RKO (cell line): ENCODE measurements at places on chromosomes 1 and 21.

DNA sequence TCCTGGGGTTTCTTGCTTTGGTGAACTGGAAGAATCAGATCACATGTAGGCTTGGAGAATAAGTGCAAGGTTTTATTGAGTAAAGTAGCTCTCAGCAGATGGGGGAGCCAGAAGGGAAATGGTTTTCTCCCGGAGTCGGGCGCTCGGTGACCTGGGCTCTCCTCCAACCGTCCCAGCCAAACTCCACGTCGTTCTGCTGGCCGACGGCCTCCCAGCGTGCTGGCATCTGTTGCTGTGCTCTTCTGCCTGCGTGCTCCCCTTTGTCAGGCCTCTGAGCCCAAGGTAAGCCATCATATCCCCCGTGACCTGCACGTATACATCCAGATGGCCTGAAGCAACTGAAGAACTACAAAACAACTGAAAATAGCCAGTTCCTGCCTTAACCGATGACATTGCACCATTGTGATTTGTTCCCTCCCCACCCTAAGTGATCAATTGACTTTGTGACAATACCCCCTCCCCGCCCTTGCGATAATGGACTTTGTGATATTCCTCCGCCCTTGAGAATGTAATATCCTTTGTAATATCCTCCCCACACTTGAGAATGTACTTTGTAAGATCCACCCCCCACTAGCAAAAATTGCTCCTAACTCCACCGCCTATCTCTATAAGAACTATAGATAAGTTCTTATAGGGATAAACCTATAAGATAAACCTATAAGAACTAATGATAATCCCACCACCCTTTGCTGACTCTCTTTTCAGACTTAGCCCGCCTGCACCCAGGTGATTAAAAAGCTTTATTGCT, 88.3 kb downstream of the SMYD3 start:
- no peak for DNase-seq

DNA sequence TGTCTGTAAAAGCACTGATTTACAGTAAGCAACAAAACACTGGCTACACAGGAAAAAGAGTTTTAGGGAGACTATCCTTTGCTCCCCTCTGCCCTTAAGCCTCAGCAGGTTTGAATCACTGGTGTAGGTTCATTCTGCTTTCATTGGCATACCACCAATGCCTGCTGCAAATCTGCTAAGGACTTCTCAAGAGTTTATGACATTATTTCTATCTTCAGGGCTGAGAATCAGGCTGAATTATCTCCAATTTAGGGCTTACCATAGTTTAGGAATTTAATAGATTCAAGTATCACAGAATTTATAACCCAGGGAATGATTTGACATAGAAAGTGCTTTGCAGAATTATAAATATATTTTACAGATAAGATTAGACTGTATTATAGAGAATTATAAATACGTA, 6.7 kb upstream of the ZBTB18 start:
- DNase-seq, result no peak

GRCh38 chr1:183372586-183373230, 45.5 kb downstream of the NMNAT2 start:
- no peak for DNase-seq

DNA sequence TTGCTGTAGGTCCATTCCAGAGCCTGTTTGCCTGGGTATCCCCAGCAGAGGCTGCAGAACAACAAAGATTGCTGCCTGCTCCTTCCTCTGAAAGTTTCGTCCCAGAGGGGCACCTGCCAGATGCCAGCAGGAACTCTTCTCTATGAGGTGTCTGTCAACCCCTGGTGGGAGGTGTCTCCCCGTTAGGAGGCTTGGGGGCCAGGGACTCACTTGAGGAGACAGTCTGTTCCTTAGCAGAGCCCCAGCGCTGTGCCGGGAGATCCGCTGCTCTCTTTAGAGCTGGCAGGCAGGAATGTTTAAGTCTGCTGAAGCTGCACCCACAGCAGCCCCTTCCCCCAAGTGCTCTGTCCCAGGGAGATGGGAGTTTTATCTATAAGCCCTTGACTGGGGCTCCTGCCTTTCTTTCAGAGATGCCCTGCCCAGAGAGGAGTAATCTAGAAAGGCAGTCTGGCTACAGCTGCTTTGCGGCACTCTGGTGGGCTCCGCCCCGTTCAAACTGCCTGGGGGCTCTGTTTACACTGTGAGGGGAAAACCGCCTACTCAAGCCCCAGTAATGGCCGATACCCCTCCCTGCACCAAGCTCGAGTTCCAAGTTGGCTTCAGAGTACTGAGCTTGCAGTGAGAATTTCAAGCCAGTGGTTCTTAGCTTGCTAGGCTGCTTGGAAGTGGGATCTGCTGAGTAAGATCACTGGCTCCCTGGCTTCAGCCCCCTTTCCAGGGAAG, 8.7 kb upstream of the SLC25A24 start:
- no peak for DNase-seq

DNA sequence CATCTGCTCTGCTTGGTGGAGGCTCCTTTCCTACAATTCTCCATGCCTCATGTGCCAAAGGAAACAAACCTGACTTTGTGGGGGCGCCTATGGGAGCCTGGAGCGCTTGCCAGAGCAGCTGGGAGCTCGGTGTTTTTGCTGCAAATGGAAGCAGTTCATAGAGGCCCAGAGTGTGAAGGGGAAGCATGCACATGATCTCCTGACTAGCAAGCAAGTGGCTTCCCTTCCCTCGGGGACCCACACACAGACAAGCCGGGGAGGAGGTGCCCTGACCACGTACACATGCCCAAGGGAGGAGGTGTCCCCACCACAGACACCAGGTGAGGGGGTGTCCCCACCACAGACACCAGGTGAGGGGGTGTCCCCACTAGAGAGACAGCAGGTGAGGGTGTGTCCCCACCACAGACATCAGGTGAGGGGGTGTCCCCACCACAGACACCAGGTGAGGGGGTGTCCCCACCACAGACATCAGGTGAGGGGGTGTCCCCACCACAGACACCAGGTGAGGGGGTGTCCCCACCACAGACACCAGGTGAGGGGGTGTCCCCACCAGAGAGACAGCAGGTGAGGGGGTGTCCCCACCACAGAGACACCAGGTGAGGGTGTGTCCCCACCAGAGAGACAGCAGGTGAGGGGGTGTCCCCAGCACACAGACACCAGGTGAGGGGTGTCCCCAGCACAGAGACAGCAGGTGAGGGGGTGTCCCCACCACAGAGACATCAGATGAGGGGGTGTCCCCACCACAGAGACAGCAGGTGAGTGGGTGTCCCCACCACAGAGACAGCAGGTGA, 106.8 kb downstream of the CRYAA start:
- no peak for DNase-seq

DNA sequence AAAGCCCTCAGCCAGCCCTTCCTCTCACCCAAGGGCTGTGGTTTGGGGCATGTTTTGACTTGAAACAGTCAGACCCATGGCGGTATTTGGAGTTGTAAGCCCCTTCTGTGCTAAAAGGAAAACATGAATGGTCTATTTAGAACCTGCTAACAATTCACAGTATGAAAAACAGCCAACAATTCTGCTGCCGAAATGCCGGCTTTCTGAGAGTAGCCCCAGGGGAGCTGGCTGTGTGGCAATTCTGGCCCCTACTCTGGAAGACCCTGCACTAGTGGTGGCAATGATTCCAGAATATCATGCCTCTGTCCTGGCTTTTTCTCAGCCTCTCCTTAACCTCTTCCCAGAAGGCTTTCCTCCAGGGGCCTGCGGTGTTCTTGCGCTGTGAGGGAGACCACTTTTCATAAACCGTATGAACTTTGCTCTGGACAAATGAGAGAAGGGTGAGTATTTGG, 118.7 kb downstream of the EDEM3 start:
- no peak for DNase-seq

- DNase-seq, result no peak
These were observed 125.2 kb upstream of the DPYD start for GRCh38 chr1:98045767-98046641.

DNA sequence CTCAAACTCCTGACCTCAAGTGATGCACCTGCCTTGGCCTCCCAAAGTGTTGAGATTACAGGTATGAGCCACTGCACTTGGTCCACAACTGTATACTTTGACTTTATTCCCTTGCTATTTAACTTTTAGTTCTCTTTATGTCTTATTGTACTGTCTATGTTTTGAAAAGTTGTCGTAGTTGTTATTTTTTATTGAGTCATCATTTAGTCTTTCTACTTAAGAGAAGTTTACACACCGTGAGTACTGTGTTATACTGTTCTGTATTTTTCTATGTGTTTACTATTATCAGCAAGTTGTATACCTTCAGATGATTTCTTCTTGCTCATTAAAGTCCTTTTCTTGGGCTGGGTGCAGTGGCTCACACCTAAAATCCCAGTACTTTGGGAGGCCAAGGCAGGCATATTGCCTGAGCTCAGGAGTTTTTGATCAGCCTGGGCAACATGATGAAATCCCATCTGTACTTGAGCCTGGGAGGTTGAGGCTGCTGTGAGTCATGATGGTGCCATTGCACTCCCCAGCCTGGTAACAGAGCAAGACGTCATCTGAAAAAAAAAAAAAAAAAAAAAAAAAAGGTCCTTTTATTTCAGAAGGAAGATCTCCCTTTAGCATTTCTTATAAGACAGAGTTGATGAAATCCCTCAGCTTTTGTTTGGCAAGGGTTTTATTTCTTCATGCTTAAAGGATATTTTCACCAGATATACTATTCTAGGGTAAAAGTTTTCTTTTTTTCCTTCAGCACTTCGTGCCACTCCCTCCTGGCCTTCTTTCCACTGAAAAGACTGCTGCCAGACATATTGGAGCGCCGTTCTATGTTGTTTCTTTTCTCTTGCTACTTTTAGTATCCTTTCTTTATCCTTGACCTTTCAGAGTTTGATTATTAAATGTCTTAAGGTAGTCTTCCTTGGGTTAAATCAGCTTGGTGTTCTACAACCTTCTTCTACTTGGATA, 47.6 kb downstream of the TNFSF18 start:
- DNase-seq, result peak; percentile 32

DNA sequence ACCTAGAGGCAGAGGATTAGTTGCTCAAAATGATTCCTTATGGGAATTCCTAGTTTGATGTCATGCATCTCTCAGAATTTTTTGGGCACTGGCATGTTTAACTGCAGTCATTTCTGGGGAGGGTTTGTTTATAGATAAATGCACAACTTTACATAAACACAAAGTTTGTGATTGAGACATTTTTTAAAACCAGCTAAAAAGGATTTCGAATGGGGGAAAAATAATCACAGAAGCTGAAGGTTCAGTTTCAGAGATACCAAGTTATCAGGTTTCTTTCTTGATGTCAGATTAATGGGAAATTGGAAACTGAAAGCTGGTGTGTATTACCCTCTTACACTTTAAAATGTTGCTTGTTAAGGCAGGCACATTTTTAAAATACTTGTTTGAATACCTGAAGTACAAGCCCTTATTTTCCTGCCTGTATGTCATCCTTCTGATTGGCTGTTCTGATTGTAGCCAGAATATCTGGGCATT, 72.1 kb downstream of the DISP1 start:
- no peak for DNase-seq

- peak; percentile 2 for DNase-seq
These were observed 218.3 kb upstream of the HOOK1 start for GRCh38 chr1:59596432-59596831.

GRCh38 chr1:181204530-181204929, 116.0 kb downstream of the IER5 start:
- DNase-seq, result no peak

DNA sequence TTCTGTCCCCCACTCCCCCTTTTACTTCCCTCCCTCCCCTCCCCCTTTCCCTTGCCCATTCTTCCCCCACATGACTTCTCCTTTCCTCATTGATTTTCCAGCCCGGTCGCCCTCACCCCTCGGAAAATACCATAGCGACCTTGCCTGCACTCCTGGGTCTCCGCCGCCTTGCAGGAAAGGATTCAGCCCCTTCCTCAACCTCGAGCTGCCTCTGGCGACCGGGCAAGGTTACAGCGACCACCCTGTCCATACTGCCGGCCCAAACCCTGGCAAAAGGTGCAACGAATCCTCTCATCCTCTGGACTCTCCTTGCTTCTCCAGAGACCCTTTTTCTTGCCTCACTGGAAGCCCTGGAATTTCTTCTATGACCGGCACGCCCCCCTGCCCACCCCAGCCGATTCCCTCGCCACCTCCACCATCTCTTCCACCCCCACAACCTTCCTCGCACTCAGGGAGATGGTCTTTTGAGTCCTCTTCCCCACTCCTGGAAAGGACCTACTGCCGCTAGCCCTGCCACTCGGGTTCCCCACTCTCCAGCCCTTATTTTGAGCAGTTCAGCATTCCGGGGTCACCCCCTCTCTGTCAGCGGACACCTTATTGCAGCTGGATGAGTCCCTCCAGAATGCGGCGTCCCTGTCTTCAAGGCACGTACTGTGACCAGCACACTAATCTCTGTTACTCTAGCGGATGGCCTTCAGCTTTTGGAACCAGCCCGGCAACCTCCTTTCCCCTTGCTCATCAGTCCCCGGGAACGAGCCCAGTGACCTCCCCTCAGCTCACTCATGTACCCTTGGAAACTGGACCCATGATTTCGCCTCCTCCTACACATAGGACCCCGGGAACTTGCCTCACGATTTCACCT, 846 bp downstream of the NSUN4 start:
- DNase-seq, result no peak

DNA sequence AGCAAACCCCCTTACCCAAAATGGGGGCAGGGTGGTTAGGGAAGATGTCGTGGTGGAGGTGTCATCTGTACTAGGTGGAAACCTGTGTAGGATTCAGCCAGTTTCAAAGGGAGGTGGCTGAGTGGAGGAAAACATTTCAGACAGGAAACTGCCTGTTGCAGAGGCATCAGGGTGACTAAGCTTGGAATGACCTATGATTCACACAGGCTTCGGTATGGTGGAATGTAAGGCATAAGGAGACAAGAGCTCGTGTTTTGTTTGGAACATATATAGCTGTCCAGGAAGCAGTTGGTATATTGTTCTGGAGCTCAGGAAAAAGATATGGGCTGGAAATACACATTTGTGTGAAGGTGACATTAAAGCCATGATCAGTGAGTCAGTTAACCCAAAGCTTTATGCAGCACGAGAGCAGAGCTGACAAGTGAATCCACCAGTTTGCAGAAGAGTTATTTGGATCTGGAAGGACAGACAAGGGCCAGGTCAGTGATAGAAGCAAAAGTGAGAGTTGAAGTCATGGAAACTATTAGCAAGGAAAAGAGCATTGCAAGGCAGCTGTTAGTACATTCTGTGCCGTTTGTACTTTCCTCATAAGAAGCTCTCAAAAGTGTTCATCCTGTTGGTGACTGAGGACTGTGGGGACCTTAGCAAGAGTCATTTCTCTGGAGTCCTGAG, 12.2 kb downstream of the UTP25 start:
- DNase-seq, result peak; percentile 94

DNA sequence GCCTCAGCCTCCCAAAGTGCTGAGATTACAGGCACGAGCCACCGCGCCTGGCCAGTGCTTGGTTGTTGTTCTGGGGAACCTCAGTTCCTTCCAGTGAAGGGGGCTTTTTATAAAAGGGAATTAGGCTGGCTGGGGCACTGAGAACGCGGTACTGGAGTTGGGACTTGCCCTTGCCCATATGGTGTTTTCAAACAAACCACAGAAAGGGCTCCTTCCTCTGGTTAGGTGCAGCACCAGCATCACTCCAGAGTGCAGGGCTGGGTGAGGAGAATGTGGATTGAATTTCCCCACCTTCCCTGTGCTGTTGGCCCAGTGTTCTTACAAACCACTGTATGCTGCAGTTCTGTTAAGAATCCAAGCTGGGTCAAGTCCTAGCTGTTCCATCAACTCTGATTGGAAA, 5.3 kb downstream of the MAN1C1 start:
- no peak for DNase-seq

- no peak for DNase-seq
These were observed 307.6 kb upstream of the PLXNA2 start for GRCh38 chr1:208551633-208552320.
